Stimulated activated CD4-positive, alpha-beta T cell treated with anti-CD3 and anti-CD28 coated beads, TNF-alpha, amount 100 ng/mL, for 1 hour (primary cell): ENCODE measurements at places on chromosomes 4 and X.

DNA sequence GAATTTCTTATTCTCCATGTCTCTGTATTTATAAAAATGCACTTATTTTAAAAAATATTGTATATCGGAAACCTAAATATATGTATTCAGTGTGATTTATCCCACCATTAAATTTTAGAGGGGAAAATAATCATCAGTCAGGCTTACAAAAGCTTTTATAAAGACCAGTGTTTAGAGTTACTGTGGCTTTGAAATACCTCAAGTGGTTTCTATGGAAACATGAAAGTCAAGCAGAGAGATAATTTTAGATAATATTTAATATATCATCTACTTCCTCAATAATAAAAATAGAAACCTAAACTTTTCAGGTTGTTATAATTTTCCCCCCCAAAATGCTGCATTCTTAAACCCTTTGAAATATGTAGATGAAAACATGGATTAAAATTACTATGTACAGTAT, 332.9 kb upstream of the PITX2 start:
- no peak for DNase-seq

DNA sequence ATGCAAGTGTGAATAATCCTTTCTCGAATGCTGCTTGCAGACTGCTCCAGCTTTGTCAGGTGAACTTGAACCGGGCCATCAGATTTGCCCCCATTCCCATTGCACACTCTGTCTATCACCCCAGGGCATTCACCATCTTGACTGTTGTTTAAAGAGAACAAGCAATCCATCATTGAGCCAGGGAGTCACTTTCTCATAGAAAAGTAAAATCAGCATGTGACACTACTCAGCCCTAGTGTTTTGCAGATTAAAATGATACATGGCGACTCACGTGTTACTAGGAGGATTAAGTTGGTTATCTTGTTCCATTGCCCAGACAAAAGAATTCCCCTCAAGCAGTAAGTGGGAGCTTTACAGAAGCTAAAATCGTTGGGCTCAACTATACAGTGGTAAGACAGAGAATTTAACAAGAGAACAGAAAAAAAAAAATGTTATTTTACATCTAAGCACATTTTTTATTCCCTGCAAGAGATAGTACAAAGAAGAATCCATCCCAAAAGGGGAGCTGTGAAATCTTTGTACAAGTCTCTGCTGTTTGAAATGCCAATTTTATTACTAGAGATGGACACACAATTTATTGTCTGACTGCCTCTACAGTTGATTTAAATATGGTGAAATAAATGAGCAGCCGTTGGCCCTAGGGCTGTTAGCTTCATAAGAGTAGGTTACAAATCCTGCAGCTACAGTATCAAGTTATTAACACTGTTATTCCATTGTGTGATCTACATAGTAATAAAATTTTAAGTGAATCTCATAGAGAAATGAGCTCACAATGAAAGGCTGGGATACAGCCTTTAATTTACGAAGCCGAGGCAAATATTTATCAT, 67.5 kb downstream of the NEUROG2 start:
- no peak for DNase-seq

- DNase-seq = no peak
Measured at GRCh38 chr4:57023104-57023503, 44.4 kb downstream of the POLR2B start.

- DNase-seq = no peak
Measured at GRCh38 chrX:31166416-31166815, 94.6 kb upstream of the FTHL17 start.

DNA sequence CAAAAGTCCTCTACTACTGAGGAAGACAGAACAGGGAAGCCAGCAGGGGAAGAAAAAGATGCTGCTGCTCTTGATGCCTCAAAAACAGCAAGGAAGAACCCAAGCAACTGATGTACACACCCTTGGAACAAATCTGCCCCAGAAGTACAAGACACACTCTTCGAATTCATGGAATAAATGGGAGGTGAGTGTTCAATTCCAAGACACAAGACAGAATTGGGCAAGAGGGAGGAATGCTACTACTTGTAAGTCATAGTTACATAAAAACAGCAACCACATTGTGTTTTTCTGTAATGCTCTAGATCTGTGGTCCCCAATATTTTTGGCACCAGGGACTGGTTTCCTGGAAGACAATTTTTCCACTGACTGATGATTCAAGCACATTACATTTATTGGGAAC, 58.0 kb upstream of the H2AZ1 start:
- DNase-seq = no peak

- DNase-seq = no peak
Measured at GRCh38 chr4:108142870-108143269, 25.9 kb downstream of the LEF1 start.

GRCh38 chrX:124216396-124217115, 115.9 kb upstream of the TEX13D start:
- DNase-seq = no peak

GRCh38 chr4:13511101-13511500, 27.0 kb upstream of the RAB28 start:
- no peak for DNase-seq

DNA sequence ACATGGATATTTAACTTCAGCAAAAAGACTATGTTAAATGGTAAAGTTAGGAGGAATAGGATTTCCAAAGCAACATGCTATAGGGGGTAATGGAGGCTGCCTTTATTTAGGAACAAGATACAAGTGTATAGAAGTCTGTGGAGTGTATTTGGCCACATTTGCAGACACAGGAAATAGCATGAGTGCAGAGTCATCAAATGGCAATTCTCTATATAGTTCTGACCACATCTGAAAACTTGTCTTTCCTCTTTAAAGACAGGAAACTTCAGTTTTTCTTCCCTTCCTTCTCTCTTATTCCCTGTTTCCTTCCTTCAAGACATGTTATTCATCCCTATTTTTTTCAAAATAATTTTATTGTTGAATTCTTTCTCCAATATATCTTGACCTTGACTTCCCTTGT, 119.3 kb upstream of the PITX2 start:
- no peak for DNase-seq

- no peak for DNase-seq
Measured at GRCh38 chrX:968148-968965, 244.1 kb downstream of the CRLF2 start.

DNA sequence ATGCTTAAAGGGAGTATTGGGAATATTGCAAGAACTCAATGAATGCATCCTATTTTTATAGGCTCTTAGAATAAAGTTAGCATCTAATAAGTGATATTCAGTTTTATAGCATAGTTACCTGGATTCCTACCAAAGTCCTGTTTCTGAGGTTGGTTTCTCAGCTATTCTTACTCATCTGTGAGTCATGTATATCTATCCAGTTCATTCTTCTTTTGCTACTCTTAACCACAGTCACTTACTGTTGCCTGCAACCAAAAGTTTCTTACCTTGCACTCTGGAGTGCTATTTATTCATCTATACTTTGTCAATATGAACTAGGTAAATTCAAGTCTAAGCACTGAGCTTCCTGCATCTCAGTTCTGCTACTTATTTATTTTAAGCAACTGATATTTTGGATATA, 322.5 kb downstream of the HS3ST1 start:
- DNase-seq = no peak

- DNase-seq = no peak
Measured at GRCh38 chr4:122548452-122548851, 72.4 kb downstream of the IL21 start.

DNA sequence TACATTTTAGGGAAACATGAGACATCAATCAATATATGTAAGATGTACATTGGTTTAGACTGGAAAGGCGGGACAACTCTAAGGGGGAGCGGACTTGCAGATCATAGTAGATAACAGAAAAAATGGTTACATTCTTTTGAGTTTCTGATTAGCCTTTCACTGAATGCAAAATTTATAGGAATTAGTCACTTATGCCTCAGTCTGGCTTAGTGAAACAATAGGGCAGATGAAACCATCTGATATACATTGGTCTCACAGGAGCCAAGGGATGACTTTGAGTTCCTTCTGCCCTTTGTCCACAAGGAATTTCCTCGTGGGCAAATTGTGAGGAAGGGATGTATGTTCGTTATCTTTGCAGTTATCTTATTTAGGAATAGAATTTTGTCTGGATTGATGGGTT, 128.2 kb downstream of the ARSF start:
- DNase-seq = no peak

DNA sequence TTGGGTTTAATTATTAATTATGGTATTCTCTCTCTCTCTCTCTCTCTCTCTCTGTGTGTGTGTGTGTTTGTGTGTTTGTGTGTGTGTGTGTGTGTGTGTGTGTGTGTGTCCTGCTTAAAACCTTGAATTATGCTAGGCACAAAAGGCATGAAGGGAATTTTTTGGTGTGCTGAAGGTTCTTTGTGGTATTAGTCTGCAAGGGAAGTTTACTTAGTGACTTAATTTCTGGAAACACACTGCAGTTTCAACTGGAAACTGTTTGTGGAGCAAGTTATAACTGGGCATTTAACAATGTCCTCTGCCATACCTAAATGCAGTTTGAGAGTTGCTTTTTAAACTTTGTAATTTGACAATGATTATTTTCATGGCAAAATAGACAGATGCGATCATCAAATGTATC, 111.7 kb downstream of the FRMPD4 start:
- no peak for DNase-seq

DNA sequence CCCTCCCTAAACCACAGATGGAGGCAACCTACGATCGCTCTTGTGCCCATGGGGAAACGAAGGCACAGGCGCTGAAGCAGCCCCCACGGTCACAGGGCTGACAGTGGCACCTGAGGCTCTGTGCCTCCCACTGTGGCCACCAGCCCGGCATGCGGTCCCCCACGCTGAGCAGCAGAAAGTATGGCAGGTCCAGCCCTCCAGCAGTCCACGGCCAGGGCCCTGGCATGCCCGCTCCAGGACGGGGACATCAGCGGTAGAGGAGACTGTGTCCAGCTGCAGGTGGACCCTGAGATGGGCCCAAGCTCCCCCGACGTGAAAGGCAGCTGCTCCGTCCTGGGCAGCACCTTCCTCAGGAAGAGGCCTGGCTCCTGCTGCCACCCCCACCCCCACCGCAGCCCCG, 61.2 kb downstream of the FAM53A start:
- no peak for DNase-seq

DNA sequence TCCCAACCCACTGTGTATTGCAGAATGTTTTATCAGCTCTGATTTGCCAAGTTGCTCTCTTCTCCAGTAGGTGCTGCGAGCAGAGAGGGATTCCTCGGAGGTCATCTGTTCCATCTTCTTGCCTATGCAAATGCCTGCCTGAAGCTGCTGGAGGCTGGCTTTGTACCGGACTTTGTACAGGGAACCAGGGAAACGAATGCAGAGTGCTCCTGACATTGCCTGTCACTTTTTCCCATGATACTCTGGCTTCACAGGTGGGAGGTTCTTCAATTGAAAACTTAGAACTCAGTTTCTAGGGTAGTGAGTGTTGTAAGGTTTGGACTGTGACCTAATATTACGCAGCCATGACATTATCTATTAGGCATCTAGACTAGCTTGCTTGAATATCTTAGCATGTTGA, 24.9 kb downstream of the AR start:
- no peak for DNase-seq

GRCh38 chr4:47031011-47031678, at the start of gene GABRB1:
GABRB1 (plus strand) TSS chr4:47031567.
- DNase-seq = no peak

DNA sequence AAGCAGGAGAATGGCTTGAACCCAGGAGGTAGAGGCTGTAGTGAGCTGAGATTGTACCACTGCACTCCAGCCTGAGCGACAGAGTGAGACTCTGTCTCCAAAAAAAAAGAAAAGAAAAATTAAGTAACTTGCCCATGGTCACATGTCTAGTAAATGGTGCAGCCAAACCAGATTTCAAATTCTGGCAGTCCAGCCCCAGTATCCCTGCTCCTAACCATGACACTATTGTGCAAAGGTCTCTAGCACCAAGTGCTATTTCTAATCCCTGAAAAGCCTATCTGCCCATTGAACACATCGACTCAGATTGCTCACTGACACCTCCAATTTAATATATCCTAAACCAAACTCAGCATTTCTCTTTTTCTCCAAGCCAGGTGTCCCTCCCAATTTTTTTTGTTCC, 7.6 kb upstream of the LAMP2 start:
- no peak for DNase-seq

- DNase-seq = no peak
Measured at GRCh38 chrX:46407036-46407752, 138.0 kb downstream of the ZNF674 start.

- DNase-seq = no peak
Measured at GRCh38 chrX:154727871-154728270, 23.0 kb downstream of the GAB3 start.

- DNase-seq = no peak
Measured at GRCh38 chrX:72309297-72310071, 3.8 kb upstream of the CITED1 start.

DNA sequence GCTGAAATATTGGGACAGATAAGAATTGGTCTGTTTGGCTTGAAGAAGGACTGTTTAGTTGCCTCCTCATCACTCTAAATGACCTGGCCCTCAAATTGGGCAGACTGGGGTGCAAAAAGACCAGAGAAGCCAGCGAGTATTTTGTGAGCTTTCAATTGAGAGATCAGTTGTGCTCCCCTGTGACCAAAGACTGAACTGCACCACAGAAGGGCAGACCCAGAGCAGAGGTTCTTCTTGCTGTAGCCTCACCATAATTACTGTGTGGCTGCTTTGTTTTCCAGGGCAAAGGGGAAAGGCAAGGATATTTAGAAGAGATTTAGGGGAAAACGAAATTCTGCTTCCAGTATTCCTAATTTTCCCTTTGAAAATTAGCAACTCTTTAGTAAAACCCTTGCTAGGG, 104.0 kb upstream of the MBNL3 start:
- no peak for DNase-seq

GRCh38 chr4:129532573-129532972, 436.6 kb downstream of the C4orf33 start:
- no peak for DNase-seq

GRCh38 chr4:144174401-144175067, 34.0 kb upstream of the GYPA start:
- no peak for DNase-seq

GRCh38 chrX:123817288-123817894, 42.5 kb upstream of the XIAP start:
- DNase-seq = no peak

DNA sequence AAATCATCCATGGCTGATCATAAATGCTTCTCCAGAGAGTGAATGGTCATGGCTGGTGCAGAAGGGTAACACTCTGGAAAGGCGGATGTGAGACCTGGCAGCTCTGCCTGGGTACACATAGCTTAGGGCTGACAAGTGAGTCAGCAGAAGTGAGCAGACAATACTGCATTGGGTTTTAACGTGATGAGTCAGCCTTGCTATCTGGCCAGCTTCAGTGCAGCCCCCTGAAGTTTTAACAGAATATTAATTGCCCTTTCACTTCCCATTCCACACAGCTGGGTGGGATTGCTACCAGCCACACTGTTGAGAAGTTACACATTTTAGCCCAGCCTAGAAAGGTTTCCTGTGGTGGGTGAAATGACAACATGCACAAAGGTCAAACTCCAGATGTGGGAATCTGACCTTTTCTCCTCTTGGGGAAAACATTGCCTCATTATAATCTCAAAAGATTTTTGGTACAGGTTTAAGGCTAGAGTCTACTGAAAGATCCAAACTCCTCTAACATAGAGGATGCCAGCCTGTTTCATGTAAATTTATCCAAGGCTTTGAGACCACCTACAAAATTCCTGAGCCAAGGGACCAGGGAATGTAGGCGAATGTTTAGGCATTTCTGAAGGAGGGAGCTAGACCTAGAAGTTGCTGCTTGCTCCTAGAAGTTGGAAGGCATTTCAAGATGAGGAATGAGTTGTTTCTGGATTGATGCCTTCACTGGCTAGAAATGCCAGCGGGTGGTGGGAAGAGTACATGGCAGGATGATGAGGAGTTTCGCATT, 230.3 kb upstream of the PGRMC2 start:
- DNase-seq = no peak

GRCh38 chrX:131778269-131779218, 234.7 kb downstream of the OR13H1 start:
- peak; percentile 60 for DNase-seq

GRCh38 chr4:183416879-183417755, 27.3 kb upstream of the CDKN2AIP start:
- DNase-seq = no peak
